ENCODE measurements at places on chromosomes 2 and 18.

DNA sequence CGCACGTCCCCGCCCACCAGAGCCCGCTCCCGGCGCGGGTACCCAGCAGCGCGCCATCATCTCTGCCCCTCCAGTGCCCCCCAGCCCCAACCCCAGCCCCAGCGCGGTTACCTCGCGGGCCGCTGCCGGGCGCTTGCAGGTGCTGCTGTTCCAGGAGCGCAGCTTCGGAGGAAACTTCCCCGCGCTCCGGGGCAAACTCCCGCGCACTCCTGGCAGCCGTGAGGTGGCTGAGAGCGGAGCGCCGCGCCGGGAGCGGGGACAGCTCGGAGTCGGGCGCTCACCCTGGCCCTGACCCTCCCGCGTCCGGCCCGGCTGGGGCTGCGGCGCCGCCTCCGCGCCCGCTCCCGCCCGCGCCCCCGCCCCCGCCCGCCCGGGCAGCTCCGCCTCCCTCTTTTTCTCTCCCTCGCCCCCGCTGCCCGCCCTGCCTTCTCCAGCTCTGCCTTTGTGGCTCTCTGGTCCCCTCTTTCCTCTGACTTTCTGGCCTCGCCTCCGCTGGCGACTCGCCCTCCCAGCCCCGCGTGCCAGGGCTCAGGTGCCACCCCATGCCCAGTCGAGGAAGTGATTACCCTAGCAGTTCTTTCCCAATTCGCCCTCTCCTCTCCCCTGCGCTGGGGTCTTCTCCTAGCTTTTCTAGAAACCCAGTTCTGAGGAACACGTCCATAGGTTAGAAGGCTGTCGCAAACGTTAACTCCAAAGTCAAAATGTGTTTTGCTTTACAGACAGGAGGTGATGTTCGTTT, at the start of gene CHST9:
Gene CHST9 (minus strand): TSS at position 284 of the 739 bp plus-strand sequence. CDS start 42,499 bp downstream, outside the sequence.
- peak; percentile 34 for DNase-seq

GRCh38 chr2:155905657-155906056, 426.9 kb downstream of the NR4A2 start:
- DNase-seq: no peak

- DNase-seq: no peak
Observed at GRCh38 chr2:137111896-137112295, 346.6 kb downstream of the THSD7B start.

- no peak for DNase-seq
Observed at GRCh38 chr18:5068851-5069250, 128.2 kb downstream of the AKAIN1 start.

- DNase-seq: no peak
Observed at GRCh38 chr2:109648041-109648527, 33.9 kb downstream of the SOWAHC start.

DNA sequence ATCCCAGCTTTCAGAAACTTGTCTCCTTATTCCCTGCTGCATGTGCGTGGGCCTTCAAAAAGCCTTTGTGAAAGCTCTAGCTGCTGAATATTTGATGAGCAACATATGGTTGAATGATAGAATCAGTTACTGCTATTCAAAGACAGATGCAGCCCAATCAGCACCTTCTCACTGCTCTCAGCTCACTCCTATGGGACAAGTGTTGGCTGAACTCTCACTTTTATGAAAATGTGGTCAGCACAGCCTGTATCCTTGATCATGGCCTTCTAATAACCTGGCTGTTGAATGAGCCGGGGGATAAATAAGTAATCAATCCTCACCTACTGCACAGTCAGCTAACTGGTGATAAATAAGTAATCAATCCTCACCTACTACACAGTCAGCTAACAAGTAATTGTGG, 103.2 kb downstream of the PIEZO2 start:
- no peak for DNase-seq

- peak; percentile 33 for DNase-seq
Observed at GRCh38 chr2:121377646-121378045, 92.6 kb upstream of the TFCP2L1 start.

DNA sequence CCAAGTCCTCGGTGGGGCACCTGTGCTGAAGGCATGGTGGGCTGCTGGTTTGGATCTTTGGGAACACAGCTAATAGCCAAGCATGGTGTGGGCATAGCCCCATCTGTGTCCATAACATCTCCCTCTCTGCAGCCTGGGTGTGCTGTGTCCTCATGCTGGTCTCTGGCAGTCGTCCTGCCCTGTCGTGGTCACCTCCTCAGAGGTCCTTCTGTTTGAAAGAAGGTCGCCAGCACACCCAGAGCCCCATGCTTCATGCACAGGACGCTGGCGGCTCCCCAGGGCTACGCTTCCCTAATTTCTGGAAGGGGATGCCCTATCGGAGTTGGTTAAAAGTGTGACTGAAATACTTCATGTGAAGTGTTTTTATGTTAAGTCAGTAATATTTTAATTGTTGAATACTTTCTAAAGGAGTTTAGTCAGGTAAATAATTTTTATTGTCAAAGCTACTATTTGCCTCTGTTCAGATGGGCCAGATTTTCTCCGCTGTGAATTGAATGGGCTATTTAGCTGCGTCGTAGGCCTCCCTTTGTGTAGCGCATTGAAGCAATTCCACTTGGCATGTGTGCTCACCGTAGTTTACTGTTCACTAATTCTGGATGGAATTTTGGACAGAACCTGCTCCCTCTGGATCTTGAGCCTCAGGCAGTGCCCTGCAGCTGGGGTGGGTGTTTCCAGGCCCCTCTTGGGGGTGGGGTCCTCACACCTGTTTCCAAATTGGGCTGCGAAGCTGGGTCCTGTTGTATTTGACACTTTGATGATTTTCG, 81.9 kb downstream of the WDSUB1 start:
- no peak for DNase-seq

- no peak for DNase-seq
Observed at GRCh38 chr18:78619854-78620253, 359.8 kb upstream of the SALL3 start.

GRCh38 chr2:224042191-224042696, 3.2 kb upstream of the SERPINE2 start:
- no peak for DNase-seq

GRCh38 chr18:58609536-58609993, 19.3 kb downstream of the ALPK2 start:
- DNase-seq: no peak

DNA sequence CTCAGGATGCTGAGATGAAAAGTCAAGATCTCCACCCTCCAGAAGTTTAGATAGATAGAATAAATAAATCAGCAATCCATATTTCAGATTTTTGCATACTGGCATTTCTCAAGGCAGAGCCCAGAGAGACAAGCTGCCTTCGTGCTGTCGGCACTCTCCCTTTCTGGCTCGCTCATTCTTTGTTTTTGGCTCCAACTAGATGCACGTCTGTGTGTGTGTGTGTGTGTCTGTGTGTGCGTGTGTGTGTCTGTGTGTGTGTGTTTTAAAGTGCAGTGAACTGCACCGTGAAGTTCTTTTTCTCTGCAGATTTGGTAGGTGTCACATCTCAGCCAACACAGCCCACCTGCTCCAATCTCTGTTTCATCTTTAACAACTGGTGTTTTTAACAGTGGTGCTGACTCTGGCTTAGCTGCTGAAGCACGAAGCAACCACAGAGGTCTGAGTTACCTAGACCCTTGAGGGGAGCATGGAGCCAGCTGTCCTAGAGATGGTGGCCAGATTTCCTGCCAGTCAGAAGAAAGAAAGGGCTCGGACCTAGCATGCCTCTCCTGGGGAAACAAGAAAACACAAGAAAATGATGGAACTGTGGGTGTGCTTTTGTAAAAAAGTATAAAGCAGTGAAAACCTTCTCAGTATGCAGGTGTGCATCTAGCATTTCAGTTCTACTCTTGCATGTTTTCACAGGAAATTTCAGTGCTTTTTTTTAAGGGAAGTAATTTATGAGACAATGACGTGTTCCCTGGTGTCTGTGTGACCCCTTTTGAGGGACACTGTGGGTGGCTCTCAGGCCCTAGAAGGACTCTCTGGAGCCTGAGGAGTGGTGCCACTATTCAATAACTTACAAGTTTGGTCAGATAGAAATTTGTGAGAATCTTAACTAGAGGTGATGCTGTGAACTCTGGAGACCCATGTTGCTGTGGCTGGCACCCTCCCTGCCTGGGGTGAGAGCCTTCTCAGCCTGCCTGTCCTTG, 364.3 kb downstream of the RNF144A start:
- DNase-seq: no peak

- DNase-seq: peak; percentile 35
Observed at GRCh38 chr2:97992836-97993825, 2.6 kb downstream of the TMEM131 start.

DNA sequence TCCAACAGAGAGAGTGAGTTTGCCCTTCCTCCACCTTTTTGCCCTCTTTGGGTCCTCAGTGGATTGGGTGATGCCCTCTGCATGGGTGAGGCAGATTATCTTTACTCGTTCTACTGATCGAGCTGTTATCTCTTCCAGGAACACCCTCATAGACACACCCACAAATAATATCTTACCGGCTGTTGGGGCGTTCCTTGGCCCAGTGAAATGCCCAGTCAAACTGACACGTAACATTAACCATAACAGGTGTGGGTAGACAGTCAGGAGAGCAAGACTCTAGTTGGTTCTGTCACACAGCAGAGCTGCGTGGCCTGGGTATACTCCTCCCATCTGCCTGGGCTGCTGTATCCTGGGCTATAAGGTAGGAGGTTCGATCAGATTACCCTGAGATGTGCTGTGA, 144.1 kb downstream of the AGAP1 start:
- no peak for DNase-seq

DNA sequence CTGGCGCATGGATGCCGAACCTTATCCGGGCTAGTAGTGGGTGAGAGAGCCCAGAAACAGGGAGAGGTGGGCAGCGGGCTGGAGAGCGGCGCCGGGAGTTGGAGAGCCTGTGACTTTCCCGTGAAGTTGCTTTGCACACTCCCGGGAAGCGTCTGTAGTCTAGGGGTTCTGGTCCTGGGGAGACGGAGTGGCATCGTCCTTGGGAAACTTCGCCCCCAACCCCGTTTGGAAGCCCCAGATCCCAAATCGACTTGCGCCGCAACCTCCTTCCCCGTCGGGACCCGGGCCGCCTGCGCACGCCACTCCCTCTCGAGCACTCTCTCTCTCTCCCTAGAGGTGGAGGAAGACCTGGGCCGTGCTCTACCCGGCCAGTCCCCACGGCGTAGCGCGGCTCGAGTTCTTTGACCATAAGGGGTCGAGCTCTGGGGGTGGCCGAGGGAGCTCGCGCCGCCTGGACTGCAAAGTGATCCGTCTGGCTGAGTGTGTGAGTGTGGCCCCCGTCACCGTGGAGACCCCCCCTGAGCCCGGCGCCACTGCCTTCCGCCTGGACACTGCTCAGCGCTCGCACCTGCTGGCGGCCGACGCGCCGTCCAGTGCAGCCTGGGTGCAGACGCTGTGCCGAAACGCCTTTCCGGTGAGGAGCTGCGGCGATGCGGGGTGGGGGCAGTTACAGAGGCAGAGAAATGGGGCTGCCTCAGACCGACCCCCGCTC, 456 bp downstream of the DOK1 start:
- peak; percentile 66 for DNase-seq

- no peak for DNase-seq
Observed at GRCh38 chr2:237865623-237866041, 6.2 kb downstream of the RAMP1 start.

GRCh38 chr2:128320906-128321771, 2.5 kb upstream of the HS6ST1 start:
- DNase-seq: no peak

- DNase-seq: no peak
Observed at GRCh38 chr2:163606878-163607277, 128.9 kb downstream of the FIGN start.

DNA sequence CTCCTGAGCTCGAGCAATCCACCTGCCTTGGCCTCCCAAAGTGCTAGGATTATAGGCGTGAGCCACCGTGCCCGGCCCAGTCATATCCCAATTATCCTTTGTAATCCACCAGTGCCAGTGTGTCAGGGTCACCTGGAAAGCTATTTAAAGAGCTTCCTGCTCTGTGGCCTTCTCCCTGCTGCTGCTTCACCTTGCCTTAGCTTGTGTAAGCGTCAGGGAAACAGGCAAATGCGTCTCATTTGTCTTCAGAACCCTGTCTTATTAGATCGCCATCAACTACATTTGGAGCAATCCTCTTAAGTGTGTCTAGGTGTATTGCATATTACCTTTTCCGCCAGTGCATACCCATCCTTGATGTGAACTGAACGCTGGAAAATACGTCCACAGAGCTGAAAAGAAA, 10.2 kb downstream of the KIF5C start:
- no peak for DNase-seq

DNA sequence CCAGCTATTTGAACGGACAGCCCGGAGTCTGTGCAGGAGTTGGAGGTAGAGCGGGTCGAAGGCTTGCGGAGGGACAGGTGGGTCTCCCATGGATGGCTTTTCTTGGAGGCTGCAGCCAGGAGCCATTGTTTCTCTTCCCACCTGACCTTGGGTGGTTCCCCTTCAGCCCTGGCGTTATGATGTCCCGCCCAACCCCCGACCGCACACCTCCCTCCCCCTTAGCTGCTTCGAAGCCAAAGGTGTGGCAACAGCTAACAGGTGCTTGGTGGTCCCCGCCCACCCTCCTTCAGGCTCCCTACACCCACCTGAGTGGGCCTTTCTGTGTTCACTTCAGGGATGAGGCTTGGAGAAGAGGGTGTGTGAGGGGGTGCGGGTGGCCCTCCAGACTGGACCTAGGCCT, 62.7 kb downstream of the HPCAL1 start:
- DNase-seq: no peak

DNA sequence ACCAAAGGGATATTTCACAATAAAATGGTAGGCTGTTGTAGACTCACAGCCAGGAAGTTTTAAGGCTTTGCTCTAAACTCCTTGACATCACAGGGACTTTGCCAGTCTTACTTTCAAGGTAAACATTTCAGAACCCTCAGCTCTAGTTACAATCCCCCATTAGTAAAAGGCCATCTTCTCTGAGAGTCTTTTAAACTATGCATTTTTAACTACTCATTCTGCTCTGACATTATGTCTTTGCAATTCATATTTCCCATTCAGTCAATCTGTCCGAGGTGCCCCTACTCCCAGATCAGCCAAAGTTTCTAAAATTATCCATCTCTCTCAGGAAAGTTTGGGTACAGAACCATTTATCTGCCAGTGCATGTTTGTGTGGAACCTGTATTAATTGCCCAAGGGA, 1094.1 kb downstream of the TDRD15 start:
- DNase-seq: no peak

DNA sequence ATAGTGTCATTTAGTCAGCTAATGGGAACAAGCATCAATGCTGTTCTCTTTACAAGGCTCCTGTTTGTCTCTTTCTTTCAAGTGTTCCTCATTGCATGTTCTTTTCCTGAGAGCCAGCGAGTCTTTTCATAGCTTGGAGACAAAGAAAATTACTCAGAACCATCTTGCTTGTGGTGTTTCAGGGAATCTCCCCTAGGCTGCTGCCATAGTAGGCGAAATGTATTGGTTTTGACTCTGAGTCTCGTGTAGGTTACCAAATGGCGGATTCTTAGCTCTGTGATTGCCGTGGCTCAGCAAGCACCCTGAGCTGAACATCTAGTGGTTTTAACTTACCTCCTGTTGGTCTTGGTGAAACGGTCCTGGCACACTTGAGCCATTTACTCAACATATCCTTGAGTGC, 68.7 kb downstream of the RHBDD1 start:
- DNase-seq: no peak

GRCh38 chr2:111025288-111025687, 95.4 kb upstream of the BCL2L11 start:
- no peak for DNase-seq

GRCh38 chr2:135190799-135191198, 138.7 kb downstream of the RAB3GAP1 start:
- DNase-seq: no peak

- DNase-seq: no peak
Observed at GRCh38 chr18:68627812-68628211, 87.1 kb downstream of the TMX3 start.
